Inflammatory macrophage (primary cell): ENCODE measurements at places on chromosomes 2 and 18.

GRCh38 chr2:161068670-161069069, 91.6 kb upstream of the TANK start:
- DNase-seq: no peak

DNA sequence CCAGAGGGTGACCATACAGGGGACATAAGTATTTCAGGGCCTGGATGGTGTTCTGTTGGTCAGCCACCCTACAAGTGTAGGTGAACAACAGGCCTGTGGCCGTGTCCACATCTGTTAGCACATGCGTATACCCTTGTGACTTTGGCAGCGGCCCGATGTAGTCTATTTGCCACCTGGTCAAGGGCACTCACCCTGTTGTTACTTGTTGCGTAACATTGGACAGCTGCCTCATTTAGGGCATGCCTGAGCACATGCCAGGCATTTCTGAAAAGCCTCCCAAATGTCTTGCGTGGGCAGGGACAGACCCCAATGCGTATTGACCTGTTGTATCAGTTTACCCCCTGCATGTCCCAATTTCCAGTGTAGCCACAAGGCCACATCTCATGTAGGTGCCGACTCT, 235.0 kb downstream of the MBD5 start:
- no peak for DNase-seq

DNA sequence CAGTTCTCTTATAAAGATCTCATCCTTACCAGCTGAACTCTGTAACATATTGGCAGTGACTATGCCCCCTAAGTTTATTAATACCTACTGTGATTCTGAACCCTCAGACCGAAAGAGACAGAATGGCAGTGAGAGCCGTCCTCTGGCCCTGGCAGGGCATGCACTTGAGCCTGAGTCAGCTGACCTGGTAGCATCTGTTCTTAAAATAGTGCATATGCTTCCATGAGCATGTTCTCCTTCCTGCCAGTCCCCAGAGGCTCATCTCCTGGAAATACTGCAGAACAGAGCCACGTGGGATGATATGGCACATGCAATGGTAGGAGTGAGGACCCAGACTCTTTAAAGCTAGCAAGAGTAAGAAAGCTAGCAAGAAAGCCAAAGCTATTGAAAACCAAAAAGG, 59.0 kb downstream of the RASGRP3 start:
- DNase-seq: no peak

DNA sequence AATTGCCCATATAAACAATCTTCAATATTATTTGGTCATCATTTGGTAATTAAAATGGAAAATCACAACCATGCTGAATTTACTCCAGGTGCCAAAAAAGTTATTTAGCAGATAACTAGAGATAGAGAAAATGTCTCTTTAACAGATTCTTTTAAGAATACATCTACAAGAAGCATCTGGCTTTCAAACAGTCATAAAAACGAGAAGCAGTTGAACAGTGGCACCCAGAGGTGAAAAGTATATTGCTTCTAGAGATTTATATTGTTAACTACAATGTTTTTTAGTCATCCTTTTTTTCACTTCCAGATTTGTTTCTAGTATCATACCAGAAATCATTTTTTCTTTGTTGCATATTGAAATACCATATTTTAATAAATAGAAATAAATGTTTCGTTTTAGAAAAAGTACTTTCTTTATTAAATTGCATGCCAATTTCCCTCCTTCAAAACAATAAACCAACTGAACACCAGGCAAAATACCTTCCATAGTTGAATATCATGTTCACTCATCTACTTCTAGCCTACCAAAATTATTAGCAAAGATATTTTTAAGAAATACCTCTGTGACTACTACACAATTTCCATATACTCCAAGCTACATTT, 65.4 kb upstream of the HNRNPA3 start:
- DNase-seq: peak; percentile 58

GRCh38 chr2:37858400-37858711, 66.7 kb upstream of the RMDN2 start:
- no peak for DNase-seq

DNA sequence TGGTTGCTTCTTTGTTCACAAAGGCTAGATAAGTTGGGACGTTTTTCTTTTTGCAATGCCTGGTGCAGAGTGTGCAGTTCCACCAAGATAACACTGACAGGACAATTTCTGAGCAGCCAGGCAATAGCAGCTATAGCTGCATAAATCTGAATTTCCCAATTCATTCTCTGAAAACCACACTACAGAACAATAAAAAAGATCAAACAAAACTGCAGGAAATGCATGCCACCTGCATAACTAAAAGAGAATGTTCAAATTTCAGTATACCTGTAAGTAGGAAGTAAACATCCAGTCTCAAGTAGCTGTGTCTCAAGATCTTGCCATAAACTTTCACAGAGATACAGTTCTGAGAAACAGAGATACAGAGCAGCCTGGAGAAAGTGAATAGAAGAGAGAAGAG, 5.3 kb upstream of the KCTD18 start:
- DNase-seq: no peak

GRCh38 chr2:107414376-107414775, 412.3 kb upstream of the RGPD4 start:
- DNase-seq: no peak

GRCh38 chr2:109148117-109148746, 19.2 kb downstream of the SH3RF3 start:
- DNase-seq: no peak

DNA sequence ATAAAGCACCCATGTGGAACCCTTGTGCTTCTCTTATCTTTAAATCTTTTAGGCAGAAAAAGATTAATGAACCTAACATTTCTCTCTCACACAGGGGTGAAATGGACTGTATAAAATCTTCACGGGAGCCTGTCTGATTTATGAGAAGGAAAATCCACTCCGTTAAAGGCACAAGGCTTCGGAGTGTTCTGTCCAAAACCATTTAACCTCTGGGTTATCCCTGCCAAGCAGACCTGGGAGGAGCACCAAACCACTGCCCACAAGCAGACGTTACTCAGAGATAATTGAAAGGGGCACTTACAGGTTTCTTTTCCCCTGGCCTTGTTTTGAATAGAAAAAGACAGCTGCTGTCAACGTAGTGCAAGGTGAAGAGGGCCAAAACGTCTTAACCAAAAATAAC, 184.4 kb upstream of the DOK6 start:
- no peak for DNase-seq

- no peak for DNase-seq
These were observed 282.0 kb upstream of the RND3 start for GRCh38 chr2:150769421-150769820.

GRCh38 chr2:128424406-128425171, 105.9 kb upstream of the HS6ST1 start:
- DNase-seq: no peak

DNA sequence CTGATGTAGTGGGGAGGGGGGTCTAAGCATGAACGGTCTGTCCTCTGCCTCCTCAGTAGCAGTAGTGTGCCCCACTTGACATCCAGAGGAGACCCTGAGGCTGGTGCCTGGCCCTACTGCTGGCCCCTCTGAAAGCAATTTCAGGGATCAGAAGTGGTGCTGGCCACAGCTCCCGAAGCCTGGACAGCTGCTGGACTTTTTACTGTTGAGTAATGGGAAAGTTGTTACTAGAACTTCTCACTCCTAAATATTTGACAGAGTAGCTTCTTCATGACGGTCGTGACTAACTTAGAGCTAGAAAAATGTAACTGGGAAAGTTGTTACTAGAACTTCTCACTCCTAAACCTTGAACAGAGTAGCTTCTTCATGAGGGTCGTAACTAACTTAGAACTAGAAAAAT, 23.3 kb downstream of the CTDP1 start:
- DNase-seq: no peak

GRCh38 chr2:119178776-119179175, 20.2 kb upstream of the C1QL2 start:
- no peak for DNase-seq

- no peak for DNase-seq
These were observed 64.5 kb downstream of the FAM210A start for GRCh38 chr18:13661779-13662256.

DNA sequence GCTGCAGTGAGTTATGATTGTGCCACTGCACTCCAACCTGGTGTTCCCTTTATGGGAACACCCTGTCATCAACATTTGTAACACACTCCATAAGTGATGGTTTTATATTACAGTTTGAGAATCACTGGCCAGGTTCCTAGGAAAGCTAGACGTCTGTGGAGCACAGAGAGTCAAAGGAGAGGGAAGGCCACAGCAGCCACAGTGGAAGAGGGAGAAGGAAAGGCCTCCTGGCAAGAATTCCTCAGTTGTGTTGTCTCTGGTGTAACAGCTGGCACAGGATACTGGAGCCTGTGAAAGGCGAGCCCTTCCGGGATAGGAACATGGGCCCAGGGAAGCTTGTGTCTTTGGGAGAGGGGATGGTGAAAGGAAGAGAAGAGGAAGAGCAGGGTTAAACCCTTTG, 360.5 kb upstream of the PIK3C3 start:
- no peak for DNase-seq

GRCh38 chr2:41460661-41461060, 587.2 kb upstream of the PKDCC start:
- DNase-seq: no peak

GRCh38 chr2:7709907-7710306, 792.7 kb downstream of the RNF144A start:
- DNase-seq: no peak

DNA sequence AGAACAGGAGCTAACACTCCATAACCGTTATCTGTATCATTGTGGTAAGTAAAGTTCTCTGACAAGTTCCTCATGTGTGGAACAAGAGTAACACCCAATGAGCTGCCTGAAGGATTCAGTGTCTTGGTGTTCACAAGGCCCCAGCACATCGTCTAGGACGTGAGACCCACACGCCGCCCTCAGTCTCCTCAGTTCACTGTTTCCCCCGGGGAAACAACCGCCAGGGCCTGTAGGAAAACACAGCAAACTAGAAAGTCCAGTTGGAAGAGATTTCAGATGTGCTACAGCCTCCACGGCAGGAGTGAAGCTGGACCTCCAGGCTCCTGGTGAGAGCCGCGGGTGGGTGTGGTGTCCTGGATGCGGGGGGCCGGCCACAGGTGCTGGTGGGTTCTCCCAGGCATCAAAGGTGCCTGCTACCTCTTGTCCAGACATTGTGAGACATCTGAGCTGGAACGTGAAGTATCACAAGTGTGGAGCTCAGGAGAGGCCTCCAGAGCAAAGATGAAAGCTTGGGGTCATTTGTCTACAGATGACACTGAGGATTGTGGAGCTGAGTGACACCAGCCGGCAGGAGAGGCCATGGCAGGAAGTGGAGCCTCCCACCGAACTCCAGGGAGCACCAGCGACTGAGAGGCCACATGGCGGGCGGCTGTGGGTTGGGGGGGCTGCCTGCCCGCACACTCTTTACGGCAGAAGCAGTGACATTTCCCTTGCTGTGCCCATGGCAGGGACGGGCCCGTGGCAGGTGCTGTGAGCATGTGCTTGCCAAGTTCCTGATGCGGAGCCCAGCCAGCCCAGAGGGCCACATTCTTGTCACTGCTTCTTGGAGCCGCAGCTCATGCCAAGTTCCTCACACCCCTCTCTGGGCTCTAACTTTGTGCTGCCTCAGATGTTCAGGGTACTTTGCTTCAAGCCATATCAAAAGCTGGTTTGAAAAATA, 131.2 kb downstream of the TMEM18 start:
- DNase-seq: no peak

DNA sequence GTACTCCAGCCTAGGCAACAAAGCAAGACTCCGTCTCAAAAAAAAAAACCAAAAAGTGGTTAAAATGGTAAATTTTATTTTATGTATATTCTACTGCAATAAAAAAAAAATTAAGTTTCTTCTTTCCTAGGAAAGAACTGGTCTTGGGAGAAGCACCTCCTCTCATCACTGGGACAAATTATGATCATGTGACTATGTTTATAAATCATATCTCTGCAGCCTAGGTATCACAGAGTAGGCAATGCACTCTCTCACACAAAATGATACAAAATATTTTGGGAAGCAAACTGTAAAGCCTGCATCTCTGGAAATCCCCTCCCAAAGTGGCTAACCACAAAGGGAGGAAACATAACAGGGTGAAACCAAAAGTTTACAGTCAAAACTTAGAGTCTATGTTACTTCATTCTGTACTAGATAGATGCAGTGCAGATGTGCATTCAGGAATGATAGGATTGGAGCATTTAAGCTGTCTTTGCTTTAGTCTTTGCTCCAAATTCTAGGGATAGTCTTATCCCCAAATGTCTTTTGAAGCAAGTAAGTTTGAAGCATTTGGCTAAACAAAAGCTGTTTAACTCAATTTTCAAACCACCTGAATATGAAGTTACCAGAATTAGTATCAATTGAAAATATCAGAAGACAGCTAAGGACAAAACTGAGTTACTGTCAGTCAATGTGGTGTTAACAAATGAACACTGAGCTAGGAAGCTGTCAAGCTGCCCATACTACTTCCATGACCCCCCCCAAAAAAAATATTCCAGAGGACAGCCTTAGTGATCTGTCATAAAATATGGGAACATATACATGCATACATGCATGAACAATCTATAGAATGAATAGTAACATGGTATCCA, 21.1 kb upstream of the MALT1 start:
- peak; percentile 50 for DNase-seq

- DNase-seq: no peak
These were observed 833.8 kb upstream of the PIK3C3 start for GRCh38 chr18:41121116-41121826.

GRCh38 chr2:239264492-239264837, 136.4 kb downstream of the HDAC4 start:
- DNase-seq: no peak

- DNase-seq: no peak
These were observed 76.2 kb downstream of the WDR7 start for GRCh38 chr18:56727399-56727798.

GRCh38 chr2:31033032-31033431, 105.2 kb downstream of the GALNT14 start:
- DNase-seq: no peak

DNA sequence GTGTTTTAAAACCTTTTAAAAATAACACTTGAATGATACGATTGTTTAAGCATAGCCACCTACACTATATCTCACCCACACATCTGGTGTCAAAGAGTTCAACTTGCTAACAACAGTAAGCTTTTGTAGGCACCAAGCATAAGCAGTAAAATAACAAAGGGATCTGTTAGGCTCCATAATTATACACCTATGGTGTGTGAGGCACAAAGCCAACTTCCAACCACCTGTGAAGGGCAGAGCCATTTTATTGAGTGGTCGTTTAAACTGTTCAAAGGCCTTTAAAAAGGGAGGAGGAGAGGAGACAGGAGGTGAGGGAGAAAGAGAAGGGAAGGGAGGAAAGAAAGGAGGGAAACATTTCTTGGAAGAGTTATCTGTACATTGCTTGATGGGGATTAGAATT, 27.9 kb downstream of the NEMP2 start:
- no peak for DNase-seq

DNA sequence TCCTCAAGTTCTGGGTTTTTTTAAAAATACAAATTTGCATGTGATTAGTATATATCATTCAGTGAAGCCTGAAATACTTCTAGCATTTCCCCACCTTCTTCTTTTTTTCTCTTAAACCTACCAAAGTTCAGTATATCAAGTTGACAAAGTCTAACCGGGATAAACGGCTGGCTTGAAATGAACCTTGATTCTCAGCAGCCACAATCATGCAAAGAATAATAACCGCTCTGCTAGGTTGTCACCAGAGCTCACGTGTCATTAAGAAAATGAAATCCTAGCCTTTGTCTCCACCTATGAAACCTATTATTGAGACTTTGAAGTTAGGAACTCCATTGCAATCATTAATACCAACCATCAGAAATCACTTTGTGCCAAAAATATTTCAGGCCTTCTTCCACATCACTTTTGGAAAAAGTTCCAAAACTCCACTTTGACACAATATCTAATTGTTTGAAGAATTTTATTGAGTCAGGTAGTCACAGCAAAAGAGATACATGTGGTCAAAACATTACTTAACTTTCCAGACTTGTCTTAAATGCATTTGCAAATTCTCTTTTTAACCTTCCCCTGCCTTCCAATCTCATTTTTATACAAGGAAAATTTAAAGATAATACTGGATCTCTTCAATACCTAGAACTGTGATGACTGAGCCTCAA, 285.6 kb upstream of the ACVR2A start:
- DNase-seq: no peak
